ENCODE measurements at places on chromosomes 3 and 15.

DNA sequence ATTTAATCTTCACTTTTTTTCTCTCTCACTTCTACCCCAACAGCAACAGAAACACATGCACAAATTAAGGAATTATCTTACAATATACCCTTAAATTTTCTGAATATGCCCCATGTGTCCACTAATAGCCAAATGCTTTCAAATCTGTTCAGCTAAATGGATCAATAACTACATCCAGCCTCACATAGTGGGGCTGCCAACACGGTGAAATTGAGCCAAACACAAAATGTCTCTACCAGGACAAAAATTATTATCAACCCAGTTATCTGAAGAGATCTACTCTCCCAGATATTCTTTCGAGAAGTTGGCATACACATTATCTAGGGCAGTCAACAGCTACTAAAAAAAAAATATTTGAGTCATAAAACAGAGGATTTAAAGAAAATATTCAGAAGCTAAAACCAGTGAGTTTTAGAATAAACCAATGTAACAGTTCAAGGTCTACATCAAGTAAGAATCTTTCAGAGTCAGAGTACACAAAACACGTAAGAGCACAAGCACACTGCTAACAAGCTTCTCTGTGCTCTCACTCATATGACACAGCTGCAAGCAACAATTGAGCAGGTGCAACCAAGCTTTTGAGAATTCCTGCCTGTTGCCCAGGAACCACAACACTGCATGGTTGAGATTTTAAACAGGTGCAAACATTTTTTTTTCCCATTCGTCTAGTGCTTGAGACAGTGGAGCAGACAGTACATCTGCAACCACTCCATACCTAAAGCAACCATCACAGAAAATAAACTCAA is 247.7 kb downstream of the ZBTB20 start:
- DNase-seq, result no peak

GRCh38 chr3:115698851-115699591 is 75.7 kb downstream of the GAP43 start:
- DNase-seq, result no peak

DNA sequence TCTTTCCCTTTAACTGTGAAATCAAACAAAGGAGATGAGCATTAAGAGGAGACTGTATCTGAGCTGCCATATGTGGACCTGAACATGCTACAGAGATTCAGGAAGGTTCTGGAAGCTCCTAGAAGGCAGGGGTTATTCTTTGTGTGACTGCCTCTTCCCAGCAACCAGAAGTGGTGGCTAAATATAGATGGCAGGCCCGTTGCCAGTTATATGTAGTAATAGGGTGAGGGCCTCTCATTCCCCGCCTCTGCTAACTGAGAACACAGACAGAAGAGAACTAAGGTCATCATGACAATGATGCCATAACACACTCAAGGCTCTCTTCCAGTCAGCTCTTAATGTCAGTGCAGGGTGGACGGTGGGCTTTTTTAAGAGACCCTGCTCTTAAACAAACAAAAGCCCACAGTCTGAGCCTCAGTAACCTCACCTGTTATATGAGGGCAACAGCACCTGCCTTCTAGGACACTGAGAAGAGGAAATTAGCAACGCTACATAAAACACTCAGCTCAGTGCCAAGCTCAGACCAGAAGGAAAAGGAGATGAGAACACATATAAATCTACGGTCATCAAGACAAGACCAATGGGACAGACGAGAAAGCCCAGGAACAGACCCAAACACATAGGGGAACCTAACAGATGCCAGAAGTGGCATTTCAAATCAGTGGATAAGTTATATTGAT is 22.3 kb downstream of the CFAP92 start:
- no peak for DNase-seq

DNA sequence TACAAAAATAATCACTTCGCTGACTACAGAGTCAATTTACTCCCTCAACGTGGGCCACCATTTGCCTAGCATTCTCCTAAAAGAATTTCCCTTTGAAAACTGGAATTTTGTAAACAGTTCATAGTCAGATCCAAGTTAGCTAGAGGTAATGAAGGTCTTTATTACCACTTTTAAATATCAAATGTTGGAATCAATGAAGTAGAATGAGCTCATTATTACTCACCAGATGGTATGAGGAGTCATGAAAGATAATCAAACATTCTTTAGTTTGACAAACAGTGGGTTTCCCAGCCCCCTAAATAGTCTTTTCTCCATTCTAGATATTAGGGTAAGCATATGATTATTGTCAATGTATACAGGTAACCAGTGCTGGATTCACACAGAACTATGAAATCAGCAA is 455.7 kb upstream of the THBS1 start:
- no peak for DNase-seq

DNA sequence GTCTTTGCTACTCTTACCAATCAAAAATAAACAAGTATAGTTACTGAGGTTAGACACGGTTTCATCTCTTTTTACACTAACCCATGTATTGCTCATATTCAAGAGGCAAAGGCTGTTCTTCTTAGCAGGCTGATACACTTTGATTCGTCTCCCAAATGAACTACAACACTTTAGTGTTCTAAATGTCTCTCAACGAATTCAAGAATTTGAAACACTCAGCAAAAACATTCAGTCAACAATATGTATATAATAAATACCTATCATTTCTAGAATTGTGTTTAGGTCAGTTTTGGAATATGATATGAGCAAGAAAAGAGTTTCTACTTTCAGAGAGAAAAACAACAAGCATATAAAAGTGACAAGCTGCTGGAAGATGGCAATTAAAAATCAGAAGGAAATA is 669.6 kb upstream of the DPPA4 start:
- no peak for DNase-seq

- DNase-seq, result no peak
Observed at GRCh38 chr3:139811331-139811730, 123.7 kb upstream of the CLSTN2 start.

GRCh38 chr3:114380233-114380651 is 86.4 kb downstream of the TIGIT start:
- DNase-seq, result peak; percentile 86

DNA sequence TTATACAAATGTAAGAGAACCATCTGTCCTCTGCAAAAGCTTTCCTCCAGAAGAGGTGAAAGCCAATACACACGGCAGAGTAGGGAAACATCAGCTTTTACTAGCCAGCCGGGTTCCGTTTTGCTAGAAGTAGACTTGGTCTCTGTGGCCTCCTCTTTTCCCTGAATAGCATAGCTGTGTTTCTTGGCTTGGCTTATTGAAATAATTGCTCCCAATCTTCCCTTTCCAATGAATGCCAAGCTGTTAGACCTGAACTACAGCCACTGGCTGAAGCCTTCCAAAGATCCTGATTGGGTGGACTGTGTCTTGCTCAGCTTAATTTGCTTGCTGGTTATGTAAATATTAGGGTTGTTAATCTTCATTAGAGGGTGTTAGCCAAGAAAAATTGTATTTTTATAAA is 157.8 kb upstream of the ROPN1 start:
- no peak for DNase-seq

DNA sequence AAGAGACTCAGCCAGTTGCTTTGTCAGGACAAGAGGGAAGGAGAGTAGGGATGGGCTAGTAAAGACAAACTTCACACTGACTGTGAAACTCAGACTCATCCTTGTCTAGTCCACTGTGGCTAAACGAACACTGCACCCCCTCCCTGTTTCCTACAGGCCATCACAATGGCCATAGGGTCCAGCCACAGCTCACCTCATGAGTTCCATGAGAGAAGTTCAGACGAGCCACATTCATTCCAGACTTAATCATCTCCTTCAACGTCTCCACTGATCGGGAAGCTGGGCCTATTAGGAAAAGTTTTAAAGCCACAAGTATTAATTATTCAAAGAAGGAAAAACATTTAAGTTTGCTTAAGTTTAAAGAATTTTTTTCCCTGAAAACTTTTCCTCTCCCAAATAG is 13.8 kb downstream of the PKM start:
- no peak for DNase-seq

DNA sequence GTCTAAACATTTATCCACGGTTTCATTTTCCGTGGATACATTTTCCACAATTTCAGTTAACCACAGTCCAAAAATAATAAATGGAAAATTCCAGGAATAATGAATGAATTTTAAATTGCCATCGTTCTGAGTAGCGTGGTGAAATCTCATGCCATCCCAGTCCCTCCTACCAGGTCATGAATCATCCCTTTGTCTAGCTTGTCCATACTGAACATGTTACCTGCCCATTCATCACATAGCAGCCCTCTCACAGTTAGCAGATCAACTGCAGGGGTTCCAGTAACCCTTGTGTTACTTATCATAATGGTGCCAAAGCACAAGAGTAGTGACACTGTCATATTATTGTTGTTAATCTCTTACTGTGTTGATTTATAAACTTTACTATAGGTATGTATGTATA is 124.5 kb downstream of the GSK3B start:
- no peak for DNase-seq

- DNase-seq, result no peak
Observed at GRCh38 chr3:121834157-121834670, 646 bp downstream of the IQCB1 start.

GRCh38 chr15:27045796-27046195 is 74.8 kb downstream of the GABRG3 start:
- DNase-seq, result no peak

All from sciatic nerve (tissue), 2 donors.